ENCODE measurements at places on chromosomes 7 and 10.

DNA sequence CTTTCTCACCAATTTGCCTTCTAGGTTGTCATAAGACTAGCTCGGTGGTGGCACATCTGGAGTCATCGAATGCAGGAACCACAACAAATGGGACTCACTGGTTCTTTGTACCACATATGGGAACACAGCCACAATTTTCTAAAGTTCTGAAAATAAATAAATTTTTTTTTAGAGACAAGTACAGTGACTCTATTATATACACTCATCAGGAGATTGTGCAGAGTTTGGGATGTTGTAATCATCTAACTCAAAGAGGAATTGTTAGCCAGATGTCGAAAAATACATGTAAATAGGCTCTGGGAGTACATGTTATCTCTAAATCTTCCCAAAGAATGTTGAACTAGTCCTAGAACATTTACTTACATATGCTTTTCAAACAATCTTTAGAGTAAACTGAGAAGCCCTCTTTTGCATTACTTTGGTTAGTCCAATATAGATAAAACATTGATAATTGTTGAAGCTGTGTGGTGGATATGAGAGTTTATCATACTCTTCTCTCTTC, 19.6 kb upstream of the SEPTIN7 start:
- H3K4me1 ChIP-seq, result no peaks in the 10 kb centered on the region
- H3K36me3 ChIP-seq, result no peaks in the 10 kb centered on the region
- no peak for DNase-seq
- no peak overlapping the region for H3K4me3 ChIP-seq

DNA sequence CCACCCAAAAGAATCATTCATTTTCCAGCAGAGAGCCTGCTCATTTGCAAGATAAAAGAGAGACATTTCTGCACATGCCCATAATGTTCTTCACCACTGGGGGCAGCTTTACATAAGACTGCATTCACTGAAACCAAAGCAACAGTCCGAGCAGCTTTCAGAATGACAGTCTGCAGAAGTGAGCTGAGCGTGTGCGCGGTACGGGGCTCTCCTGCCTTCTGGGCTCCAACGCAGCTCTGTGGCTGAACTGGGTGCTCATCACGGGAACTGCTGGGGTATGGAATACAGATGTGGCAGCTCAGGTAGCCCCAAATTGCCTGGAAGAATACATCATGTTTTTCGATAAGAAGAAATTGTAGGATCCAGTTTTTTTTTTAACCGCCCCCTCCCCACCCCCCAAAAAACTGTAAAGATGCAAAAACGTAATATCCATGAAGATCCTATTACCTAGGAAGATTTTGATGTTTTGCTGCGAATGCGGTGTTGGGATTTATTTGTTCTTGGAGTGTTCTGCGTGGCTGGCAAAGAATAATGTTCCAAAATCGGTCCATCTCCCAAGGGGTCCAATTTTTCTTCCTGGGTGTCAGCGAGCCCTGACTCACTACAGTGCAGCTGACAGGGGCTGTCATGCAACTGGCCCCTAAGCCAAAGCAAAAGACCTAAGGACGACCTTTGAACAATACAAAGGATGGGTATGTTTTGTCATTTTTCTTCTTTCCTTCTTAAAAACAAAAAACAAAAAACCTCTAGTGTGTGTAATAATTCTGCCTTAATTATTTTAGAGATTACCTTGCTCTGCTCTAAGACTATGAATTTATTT, at the start of gene LRRTM3:
TSS of gene LRRTM3 (plus strand) at position 141 of the 820 bp plus-strand sequence.
- H3K4me3 ChIP-seq, result no peak within 1 kb of the TSS
- DNase-seq, result peak; percentile 44
- no peaks in the 10 kb centered on the region for H3K4me1 ChIP-seq
- peaks cover 37% of the 10 kb centered on the region for H3K27me3 ChIP-seq
- no peak within 1 kb of the TSS for H3K27ac ChIP-seq
- H3K36me3 ChIP-seq, result no peaks in the 10 kb centered on the region

GRCh38 chr7:105786520-105787470, 89.6 kb downstream of the ATXN7L1 start:
- H3K27ac ChIP-seq, result no peak overlapping the region
- peaks cover 10% of the 10 kb centered on the region for H3K4me1 ChIP-seq
- DNase-seq, result no peak
- H3K36me3 ChIP-seq, result no peaks in the 10 kb centered on the region
- H3K27me3 ChIP-seq, result peaks cover 32% of the 10 kb centered on the region

GRCh38 chr7:6359734-6360133, 87.3 kb upstream of the CYTH3 start:
- DNase-seq, result no peak
- peaks cover 2% of the 10 kb centered on the region for H3K4me1 ChIP-seq
- no peak overlapping the region for H3K27ac ChIP-seq
- no peaks in the 10 kb centered on the region for H3K36me3 ChIP-seq

GRCh38 chr7:3630081-3630480, 329.0 kb downstream of the SDK1 start:
- no peak overlapping the region for H3K4me3 ChIP-seq
- H3K4me1 ChIP-seq, result no peaks in the 10 kb centered on the region
- no peak for DNase-seq
- no peak overlapping the region for H3K27ac ChIP-seq
- H3K36me3 ChIP-seq, result peaks cover 3% of the 10 kb centered on the region
- peaks cover 2% of the 10 kb centered on the region for H3K27me3 ChIP-seq

DNA sequence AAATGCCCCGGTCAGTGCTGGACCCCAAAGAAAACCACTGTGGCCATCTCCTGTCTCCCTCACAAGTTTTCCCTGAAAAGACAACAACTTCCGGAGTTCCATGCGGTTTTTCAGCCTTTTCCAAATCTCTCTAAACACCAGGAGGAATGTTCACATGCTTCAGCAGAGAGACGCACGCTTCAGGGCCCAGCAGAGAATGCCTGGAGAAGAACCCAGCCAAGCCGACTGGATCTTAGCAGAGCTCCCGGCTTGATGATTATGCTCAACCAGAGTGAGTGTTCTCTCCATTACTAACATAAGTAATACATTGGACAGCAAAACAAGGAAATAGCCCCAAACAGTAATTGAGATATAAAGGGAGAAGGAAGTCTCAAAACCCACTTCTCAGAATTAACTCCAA, 17.9 kb downstream of the PRKCQ start:
- peaks cover 87% of the 10 kb centered on the region for H3K4me1 ChIP-seq
- no peak for DNase-seq
- no peaks in the 10 kb centered on the region for H3K27me3 ChIP-seq
- peaks cover 36% of the 10 kb centered on the region for H3K36me3 ChIP-seq

- no peaks in the 10 kb centered on the region for H3K36me3 ChIP-seq
- peaks cover 8% of the 10 kb centered on the region for H3K4me1 ChIP-seq
- no peak for DNase-seq
These were observed 512.9 kb downstream of the SUGCT start for GRCh38 chr7:40647719-40648118.

DNA sequence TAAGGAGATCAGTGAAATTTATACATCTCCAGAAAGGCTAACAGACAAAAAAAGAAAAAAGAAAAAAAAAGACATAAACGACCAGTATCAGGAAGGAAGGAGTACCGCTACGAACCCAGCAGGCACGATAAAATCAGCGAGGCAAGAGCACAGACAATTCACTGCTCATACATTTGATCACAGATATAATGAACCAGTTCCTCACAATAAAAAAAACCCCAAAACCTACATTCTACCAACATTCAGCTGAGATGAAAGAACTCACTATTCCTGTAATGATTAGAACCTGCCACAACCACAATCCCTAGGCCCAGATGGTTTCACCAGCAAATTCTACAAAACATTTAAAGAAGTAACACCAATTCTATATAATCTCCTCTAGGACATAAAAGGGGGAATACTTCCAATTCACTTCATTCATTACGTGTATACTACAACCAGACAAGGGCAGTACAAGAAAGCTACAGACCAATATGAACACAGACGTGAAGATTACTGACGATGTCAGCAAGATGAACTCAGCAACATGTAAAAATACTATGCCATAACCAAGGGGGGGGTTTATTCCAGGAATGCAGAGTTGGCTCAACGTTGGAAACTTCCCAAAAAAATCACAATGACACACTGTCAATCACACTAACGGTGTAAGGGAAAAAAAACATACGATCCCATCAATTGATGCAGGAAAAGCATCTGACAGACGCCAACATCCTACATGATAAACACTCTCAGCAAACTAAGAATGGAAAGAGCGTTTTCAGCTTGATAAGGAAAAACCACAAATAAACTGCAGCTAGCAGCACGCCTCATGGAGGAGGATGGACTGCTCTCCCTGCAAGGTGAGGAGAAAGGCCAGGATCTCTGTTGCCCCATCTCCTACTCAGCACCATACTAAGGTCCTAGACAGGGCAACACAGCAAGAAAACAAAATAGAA, 256.2 kb downstream of the ELFN1 start:
- peaks cover 19% of the 10 kb centered on the region for H3K27me3 ChIP-seq
- peak; percentile 52 for DNase-seq
- peaks cover 7% of the 10 kb centered on the region for H3K36me3 ChIP-seq

DNA sequence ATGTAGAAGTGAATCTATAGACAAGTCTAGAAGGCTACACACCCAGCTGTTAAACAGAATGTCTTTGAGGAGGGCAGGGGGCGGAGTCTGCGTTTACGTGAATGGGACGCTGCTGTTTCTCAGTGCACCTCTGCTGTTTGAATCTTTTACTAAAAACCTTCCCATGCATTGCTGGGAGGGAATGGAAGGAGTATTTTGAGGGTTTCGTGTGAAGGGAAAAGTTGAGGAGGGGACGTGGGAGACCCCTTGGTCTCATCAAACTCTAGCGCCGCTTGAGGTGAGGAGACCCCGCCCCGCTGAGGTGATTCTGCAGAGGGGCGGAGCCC, 492 bp upstream of the VCL start:
- peaks cover 44% of the 10 kb centered on the region for H3K4me1 ChIP-seq
- H3K27ac ChIP-seq, result peak overlapping the region; percentile 91
- peak; percentile 82 for DNase-seq
- peak overlapping the region; percentile 86 for H3K4me3 ChIP-seq

DNA sequence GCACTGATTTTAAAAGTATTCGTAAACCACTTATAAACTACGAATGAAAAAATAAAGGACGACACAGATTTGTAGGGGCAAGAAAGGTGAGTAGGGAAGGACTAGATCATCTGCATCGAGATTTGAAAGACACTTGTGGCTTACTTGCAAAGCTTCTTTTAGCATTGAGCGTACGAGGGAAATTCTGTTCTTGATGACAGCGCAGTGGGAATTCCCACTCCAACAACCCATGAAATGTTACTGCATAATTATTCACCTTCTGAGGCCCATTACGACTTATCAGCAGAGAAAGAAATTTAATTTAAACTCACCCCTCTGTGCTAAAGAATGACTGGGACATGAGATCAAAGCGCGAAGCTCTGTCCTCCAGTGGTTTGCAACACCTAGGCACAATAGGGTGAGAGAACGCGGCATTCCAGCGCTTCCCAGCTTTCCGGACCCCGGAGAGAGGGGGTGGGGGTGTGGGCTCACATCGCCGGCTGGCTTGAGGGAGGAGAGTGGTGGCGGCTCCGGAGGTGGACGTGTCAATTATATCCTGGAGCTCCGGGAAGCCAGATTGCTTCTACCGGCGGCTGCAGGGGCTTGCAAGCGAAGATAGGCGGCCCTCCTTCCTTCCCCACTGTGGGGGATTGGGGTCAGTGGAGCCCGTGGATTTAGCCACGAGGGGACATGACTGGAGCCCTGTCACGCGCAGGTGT, 10.3 kb downstream of the SP8 start:
- H3K36me3 ChIP-seq, result peaks cover 3% of the 10 kb centered on the region
- no peak overlapping the region for H3K4me3 ChIP-seq
- H3K27me3 ChIP-seq, result peaks cover 65% of the 10 kb centered on the region
- peaks cover 6% of the 10 kb centered on the region for H3K4me1 ChIP-seq
- no peak overlapping the region for H3K27ac ChIP-seq

DNA sequence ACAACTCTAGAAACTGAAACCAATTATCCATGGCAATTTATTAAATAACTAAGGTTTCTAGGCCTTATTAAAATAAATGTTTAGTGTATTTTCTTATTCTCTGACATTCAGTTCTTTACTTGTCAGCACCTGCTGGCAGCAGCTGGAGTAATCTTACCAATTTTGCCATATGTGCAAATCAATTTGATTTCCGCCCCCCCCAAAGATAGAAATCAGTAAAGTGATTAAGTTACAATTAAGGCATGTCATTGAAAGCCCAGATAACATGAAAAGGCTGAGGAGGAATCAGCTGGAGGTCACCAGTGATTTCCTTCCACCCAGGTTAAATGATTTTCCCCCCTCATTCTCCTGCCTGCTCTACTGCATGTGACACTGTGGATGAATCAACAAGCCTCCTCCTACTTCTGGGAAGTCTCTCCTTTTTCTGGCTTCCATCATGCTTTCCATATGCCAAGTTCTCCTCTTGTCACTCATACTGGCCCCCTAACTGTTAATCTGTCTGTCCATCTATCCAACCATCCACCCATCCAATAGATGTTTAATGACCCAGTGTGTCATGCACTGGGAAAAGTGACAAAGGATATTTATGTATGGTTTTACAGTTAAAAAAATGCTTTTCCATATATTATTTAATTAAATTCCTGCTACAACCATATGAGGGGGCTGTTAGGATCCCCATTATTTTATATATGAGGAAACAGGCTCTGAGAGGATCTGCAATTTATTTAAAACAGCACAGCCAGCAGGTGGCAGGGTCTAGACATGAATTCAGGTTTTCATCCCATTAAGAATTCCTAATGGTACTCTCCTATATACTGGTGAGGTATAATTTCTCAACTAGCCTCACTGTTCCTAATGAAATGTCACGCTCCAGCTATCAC, 116.5 kb downstream of the ATXN7L1 start:
- no peak for DNase-seq
- H3K36me3 ChIP-seq, result peaks cover 1% of the 10 kb centered on the region
- H3K27me3 ChIP-seq, result peaks cover 3% of the 10 kb centered on the region
- H3K4me3 ChIP-seq, result no peak overlapping the region

GRCh38 chr10:90286406-90286805, 571.4 kb downstream of the HTR7 start:
- H3K36me3 ChIP-seq, result no peaks in the 10 kb centered on the region
- H3K27me3 ChIP-seq, result no peaks in the 10 kb centered on the region
- H3K27ac ChIP-seq, result no peak overlapping the region
- no peaks in the 10 kb centered on the region for H3K4me1 ChIP-seq
- no peak overlapping the region for H3K4me3 ChIP-seq

- H3K27me3 ChIP-seq, result peaks cover 50% of the 10 kb centered on the region
- H3K4me3 ChIP-seq, result no peak overlapping the region
- DNase-seq, result no peak
These were observed 36.0 kb downstream of the PALD1 start for GRCh38 chr10:70514591-70514990.

DNA sequence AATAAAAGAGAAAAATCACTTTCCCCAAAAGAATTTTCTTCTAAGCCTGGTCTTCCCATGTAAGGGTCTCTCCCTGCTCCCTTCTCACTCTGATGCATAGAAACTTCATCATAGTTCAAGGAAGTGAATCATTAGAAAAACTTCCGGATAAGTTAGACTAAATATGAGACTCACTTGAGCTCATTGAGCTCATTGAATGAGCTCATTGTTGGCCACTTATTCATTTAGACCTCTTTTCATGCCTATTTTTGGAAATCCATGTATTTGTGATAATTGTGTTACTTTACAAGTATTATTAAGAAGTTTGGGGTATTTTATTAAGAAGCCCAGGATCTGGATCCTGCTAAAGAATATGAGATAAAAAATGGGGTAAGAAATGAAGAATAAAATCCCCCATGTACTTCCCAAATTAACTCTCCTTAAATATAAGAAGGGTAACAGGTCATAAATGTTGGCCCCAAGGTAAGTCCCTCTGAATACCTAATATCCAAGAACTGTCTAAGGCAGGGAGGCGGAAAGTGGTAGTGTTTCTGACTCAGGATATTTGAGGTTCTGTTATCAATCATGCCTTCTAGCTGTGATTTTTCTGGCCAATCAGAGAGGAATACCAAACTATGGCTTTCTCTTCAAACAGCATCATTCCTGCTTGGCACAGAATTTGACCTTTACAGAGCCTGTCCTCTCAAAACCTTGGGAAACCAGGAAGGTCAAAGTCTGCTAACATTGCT, 236.5 kb upstream of the PTN start:
- no peaks in the 10 kb centered on the region for H3K27me3 ChIP-seq
- no peak overlapping the region for H3K27ac ChIP-seq
- no peak for DNase-seq
- H3K4me3 ChIP-seq, result no peak overlapping the region
- no peaks in the 10 kb centered on the region for H3K36me3 ChIP-seq

Data from activated CD8-positive, alpha-beta memory T cell treated with anti-CD3 and anti-CD28 coated beads, Interleukin-2, amount 10 ng/mL, durations not matched to agents 7 days and 5 days (primary cell).